ENCODE measurements at places on chromosomes 5 and 9. TPM values are rescaled to one million over a fixed set of nuclear protein-coding genes. Genes with fewer than 3 reads are reported as not detected.

The ADAMTSL1 gene
- total RNA-seq = not detected

The SLC24A2 gene
- total RNA-seq = not detected

The LIX1 gene
- not detected for total RNA-seq

The AGXT2 gene
- total RNA-seq = not detected

The FCN2 gene
- not detected for total RNA-seq

DNA sequence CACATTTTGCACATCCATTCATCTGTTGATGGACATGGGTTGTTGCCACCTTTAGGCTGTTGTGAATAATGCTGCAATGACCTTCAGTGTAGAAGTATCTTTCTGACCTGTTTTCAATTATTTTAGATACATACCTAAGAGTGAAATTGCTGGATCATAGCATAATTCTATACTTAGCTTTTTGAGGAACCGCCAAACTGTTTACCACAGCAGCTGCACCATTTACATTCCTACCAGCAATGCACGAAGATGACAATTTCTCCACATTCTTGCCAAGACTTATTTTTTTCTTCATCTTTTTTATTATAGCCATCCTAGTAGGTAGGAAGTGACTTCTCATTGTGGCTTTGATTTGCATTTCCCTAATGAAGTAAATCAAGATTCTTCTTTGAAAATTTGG is 36.5 kb upstream of the ASTN2 start:
- no peak for DNase-seq

- no peak for DNase-seq
Observed at GRCh38 chr9:16767366-16767765, 103.1 kb downstream of the BNC2 start.

GRCh38 chr5:14674983-14675854 is 10.7 kb downstream of the OTULIN start:
- DNase-seq = no peak

DNA sequence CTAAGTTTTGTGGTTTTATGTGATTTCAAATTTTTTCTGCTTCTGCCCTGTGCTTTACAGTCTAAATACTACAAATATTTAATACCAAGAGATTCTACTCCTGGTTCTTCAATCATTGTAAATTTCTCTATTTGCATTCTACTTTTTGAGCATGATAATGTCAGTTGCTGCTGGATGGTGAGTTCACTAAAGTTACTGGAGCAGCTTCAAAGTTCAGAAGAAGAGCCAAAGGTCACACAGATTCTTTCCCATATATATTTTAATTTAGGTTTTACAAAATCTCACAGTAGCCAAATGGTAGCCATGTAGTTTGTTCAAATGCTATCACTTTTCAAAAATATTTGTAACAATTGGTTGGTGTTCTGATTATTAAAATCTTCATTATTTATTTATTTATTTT is 378.7 kb downstream of the TMEM232 start:
- DNase-seq = no peak

GRCh38 chr5:157076558-157076957 is 17.6 kb upstream of the HAVCR1 start:
- no peak for DNase-seq

DNA sequence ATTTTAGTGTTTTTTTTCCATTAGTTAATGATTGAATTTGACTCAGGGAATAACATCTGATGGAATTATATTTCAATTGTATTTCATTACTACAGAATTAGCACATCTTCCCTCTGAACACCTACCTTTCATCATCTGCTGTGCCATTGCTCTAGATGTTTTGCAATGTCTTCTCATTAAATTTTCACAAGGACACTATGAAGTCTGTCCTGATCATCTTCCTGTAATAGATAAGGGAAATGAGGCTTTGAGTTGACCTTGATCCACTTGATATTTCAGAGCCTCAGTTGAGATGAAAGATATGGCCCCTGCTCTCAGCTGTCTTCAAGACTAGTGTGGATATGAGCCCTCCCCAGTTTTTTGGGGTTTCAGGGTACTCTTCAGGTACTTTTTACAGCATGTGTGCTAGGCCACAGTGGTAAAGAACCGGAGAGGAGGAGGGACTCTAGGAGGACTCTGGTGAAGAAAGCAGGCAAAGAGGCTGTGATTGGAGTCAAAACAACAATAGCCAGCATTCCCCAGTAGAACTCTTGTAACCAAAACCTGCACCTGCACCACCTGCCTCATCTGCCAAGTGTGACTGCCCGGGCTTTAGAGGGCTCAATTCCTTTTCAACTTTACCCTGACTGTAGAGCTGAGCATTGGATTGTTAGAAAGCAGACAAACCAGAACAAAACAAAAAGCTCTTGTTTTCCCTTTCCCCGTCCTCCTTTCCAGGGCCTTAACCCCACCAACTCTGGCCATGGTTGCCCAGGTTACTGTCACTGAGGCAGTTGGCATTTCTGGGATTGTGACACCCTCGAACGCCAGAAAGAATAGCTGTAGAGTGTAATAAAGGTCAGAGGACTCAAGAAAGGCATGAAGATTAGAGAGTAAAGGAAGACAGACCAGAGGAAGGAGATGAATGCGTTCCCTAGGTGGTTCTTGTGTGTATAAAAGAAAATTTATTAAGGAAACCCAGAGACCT is 56.3 kb downstream of the ERAP1 start:
- DNase-seq = no peak

- DNase-seq = no peak
Observed at GRCh38 chr5:33309536-33310345, 131.0 kb upstream of the TARS1 start.

- no peak for DNase-seq
Observed at GRCh38 chr5:80631278-80632259, 22.9 kb upstream of the MSH3 start.

GRCh38 chr9:77839459-77840140 is 191.5 kb upstream of the GNA14 start:
- DNase-seq = no peak

DNA sequence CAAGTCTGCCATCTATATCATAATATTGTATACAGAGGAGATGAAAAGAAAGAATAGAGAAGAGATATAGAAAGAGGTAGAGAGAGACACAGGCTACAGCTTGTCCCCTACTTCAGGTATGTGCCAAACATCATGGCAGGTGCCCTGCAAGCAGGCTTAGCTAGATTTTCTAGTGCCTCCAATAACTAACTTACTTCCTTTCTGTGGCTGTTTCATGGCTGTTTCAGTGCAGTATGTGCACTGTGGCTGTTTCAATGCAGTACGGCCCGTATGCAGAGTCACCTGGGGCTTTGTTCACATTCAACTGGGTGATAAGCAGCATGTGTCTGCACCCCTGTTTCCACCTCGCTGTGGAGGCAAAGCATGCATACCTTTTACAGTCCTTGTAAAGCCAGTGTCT is 327.2 kb downstream of the NTRK2 start:
- DNase-seq = no peak
